GM18507 (cell line): ENCODE measurements at places on chromosomes 16 and 17.
A peak's percentile ranks its signal among the peaks of the same experiment; 100 is the strongest.

DNA sequence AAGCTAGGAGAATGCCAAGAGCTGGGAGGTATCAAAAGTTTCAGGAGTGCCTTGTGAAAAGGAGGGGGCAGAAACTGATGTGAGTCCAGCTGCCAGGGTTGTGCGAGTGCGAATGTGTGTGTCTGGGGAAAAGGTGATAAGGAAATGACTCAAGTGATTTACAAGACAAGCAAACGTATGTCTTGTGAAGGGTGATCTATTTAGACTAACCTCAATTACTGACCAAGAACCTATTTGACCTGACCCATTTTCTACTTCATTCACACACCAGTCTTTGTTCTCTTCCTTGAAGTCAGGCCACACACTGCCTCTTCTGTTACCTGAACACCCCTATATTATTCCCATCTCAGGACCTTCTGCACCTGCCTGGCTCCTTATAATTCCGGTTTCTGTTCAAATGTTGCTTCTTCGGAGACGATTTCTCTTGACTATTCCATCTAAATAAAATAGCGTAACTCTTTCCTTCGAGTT lies 1.0 kb downstream of the GDE1 start:
- no peak for DNase-seq

- DNase-seq, result no peak
Observed at GRCh38 chr16:82784573-82784968, 157.8 kb downstream of the CDH13 start.

DNA sequence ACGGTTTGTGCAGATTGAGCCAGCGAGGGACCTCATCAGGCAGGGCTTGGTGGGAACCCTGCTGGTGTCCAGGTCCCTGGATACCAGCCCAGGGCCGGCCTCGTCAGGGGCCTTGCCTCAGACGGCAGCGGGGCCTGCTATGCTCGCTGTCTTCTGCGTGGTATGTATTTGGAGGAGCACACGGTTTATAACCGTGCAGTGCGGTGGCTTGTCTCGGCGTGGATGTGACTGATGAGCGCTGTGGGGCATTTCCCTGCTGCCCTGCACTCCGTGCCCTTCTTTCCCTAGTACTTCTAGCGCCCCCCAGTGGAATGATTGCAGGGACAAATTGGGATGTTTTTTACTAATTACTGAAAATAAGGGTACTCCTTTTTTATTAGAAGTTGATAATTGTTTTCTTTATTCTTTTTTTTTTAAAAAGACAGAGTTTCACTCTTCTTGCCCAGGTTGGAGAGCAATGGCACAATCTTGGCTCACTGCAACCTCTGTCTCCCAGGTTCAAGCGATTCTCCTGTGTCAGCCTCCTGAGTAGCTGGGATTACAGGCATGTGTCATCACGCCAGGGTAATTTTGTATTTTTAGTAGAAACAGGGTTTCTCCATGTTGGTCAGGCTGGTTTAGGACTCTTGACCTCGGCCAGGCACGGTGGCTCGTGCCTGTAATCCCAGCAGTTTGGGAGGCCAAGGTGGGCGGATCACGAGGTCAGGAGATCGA lies 15.3 kb downstream of the TBCD start:
- no peak for DNase-seq

DNA sequence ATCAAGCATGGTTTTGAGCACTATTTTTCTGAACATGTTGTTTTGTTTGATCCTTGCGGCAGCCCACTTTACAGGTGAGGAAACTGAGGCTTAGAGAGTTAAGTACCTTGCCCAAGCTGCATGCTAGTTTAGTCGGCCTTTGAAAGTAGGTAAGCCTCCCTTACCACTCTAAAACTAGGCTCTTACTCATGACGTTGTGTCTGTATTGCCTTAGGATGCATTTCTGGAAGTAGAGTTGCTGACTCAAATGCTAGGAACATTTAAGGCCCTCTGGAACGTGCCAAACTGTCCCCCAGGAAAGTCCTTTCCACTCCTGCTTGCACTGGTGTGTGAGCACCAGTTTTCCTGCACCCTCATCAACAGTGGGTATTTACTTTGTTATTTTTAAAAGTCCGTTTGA lies 76.6 kb downstream of the ZFHX3 start:
- DNase-seq, result no peak

DNA sequence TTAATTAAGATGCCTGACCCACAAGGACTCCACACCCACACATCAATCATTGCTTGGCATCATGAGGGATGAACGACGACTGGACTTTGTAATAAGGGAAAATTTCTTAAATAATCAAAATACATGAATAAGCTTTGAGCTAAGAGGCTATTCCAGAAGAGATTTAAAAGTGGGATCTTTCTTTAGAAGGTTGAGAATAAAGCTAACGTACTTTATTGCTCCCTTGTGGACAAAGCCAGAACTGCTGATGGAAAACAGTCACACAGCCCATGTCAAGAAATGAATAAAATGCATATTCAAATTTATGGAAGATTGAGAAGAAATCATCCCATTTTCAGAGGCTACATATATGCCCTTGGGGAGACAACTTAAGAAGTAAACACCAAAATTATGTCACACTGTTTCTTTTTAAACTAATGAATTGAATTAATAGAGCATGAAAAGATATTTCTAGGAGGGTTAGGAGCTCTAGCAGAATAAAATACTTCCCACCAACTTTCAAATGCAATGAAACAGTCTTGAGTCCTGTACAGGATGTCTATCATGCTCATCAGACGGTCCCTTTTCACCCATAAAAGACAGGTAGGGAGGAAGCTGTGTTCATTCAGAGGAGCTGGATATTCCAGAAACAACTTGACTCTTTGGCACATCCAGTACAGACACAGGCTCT lies 60.2 kb upstream of the PHOSPHO1 start:
- peak; percentile 12 for DNase-seq

GRCh38 chr16:3908951-3909437 lies 28.5 kb upstream of the CREBBP start:
- no peak for DNase-seq

GRCh38 chr16:57013902-57014301 lies 24.5 kb downstream of the NLRC5 start:
- no peak for DNase-seq

DNA sequence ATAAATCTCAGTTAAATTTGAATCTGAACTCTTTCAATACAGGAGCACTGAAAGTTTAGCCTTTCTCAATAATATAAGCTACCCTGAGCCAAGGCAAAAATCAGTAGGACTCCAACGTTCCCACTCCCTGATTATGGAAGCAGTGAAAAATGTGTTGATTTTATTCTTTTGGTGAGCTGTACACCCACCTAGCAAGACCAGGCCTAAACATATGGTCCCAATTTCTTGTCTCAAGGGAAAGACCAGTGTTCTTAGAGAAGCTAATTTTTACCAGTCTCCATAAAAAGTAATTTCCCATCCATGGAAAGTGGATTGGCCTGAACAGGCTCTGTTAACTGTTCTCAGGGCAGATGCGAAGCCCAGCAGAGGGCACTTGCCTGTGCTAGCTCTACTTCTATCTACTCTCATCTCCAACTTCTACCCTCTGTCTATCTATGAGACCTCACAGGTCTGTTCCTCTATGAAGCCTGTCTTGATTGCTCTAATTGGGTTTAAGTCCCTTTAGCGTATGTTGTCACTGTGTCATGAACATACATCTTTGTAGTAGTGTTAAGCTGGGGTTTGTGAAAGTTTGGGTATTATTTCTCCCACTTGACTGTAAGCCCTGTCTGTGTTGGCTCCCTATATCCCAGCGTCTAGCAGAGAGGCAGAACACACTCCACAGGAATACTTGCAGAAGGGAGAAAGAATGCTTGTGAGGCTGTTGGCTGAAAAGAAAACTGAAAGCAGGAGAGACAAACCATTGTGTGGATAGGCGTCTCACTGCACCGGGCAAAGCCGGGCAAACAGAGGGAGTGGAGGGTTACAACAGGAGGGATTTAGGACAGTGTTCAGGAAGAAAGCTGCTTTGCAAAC lies 167.1 kb upstream of the MAF start:
- no peak for DNase-seq

GRCh38 chr17:13598353-13599167 lies 3.2 kb downstream of the HS3ST3A1 start:
- DNase-seq, result no peak

GRCh38 chr17:18163547-18163946 lies 20.1 kb upstream of the ALKBH5 start:
- DNase-seq, result no peak
